ENCODE measurements at places on chromosomes 2 and 18. TPM values are rescaled to one million over a fixed set of nuclear protein-coding genes. Genes with fewer than 3 reads are reported as not detected.

Gene DLGAP1
- 1.5 TPM for total RNA-seq

Gene SERPINB10
- not detected for total RNA-seq

Gene SLC16A14
- total RNA-seq: 0.68 TPM

Gene PROKR1
- not detected for total RNA-seq

Gene TUBA3E
- not detected for total RNA-seq

Gene UGT1A9
- total RNA-seq: not detected

Gene GALNT5
- not detected for total RNA-seq

Gene FAM228A
- total RNA-seq: 1.8 TPM

Gene RTP5
- total RNA-seq: 0.16 TPM

Gene POTEC
- not detected for total RNA-seq

Gene ABCB6
- total RNA-seq: 23.0 TPM

Gene CFAP53
- total RNA-seq: 0.27 TPM

Gene NMUR1
- 0.16 TPM for total RNA-seq

Gene CTDP1
- 11.9 TPM for total RNA-seq

Gene ANO7
- not detected for total RNA-seq

Gene LRPPRC
- total RNA-seq: 49.7 TPM

Gene CPO
- 1.1 TPM for total RNA-seq

Gene MAB21L4
- not detected for total RNA-seq

Gene UBR3
- 101 TPM for total RNA-seq

Gene DNAJC5G
- total RNA-seq: 1.7 TPM

Gene IL1RN
- not detected for total RNA-seq

Gene CDH19
- 48.2 TPM for total RNA-seq

Gene MRO
- total RNA-seq: under 0.01 TPM

Gene MC4R
- total RNA-seq: not detected

Gene CYP1B1
- total RNA-seq: 24.6 TPM

Gene CXCR1
- total RNA-seq: not detected

Gene DNAH7
- 0.99 TPM for total RNA-seq

Gene MEP1B
- total RNA-seq: not detected

Gene MAP3K20
- 231 TPM for total RNA-seq

Gene AMER3
- not detected for total RNA-seq

Gene CCDC74B
- 3.9 TPM for total RNA-seq

Gene MAP4K4
- 47.2 TPM for total RNA-seq

Gene FARSB
- total RNA-seq: 15.6 TPM

Gene PLEKHM3
- total RNA-seq: 31.3 TPM

Gene TMEM178A
- 1.1 TPM for total RNA-seq

Gene ANKRD30BL
- total RNA-seq: not detected

Gene LCT
- total RNA-seq: under 0.01 TPM

Gene LIMS3
- total RNA-seq: 4.6 TPM

Gene HAUS1
- total RNA-seq: 30.5 TPM

Gene CCDC121
- 8.6 TPM for total RNA-seq

Gene LRRC30
- not detected for total RNA-seq

Gene SKOR2
- not detected for total RNA-seq

Gene DSC3
- not detected for total RNA-seq

Gene GPR45
- not detected for total RNA-seq

Gene MERTK
- total RNA-seq: 14.4 TPM

Gene RGPD3
- total RNA-seq: 2.2 TPM

Gene SLC30A3
- total RNA-seq: not detected

Gene REG1A
- not detected for total RNA-seq

Gene PMS1
- total RNA-seq: 17.7 TPM

Gene IL18R1
- total RNA-seq: 3.6 TPM

Gene ASB18
- total RNA-seq: not detected

Gene PDCD1
- 0.36 TPM for total RNA-seq

Gene ANKRD30B
- total RNA-seq: 0.36 TPM

Gene DLX1
- 0.55 TPM for total RNA-seq

Gene SERPINB12
- total RNA-seq: not detected

Gene FOXD4L1
- total RNA-seq: 1.1 TPM

Gene CDKL4
- 3.3 TPM for total RNA-seq

Gene GCG
- total RNA-seq: not detected

Gene ODC1
- 58.7 TPM for total RNA-seq

Gene ANKRD62
- total RNA-seq: not detected

Data from sigmoid colon (tissue), 7 donors.